Right cardiac atrium (tissue), 5 donors: ENCODE measurements at places on chromosomes 5 and 9. TPM values are rescaled to one million over a fixed set of nuclear protein-coding genes. Genes with fewer than 3 reads are reported as not detected.

The PLAC8L1 gene
- not detected for total RNA-seq

The TLX3 gene
- not detected for total RNA-seq

The HACD4 gene
- 1.2 TPM for total RNA-seq

The COL15A1 gene
- 65.9 TPM for total RNA-seq

The BOD1 gene
- 44.1 TPM for total RNA-seq

The ARID3C gene
- not detected for total RNA-seq

The PTTG1 gene
- total RNA-seq, result 2.6 TPM

The MELK gene
- not detected for total RNA-seq

The PTGER4 gene
- total RNA-seq, result 3.5 TPM

The CD274 gene
- 8.8 TPM for total RNA-seq

The NTRK2 gene
- 34.7 TPM for total RNA-seq

The RAD50 gene
- total RNA-seq, result 22.7 TPM

The CLTA gene
- 76.7 TPM for total RNA-seq

The CCIN gene
- 0.17 TPM for total RNA-seq

The ZNF454 gene
- 3.4 TPM for total RNA-seq

The GAPT gene
- total RNA-seq, result 0.94 TPM

The MARCOL gene
- not detected for total RNA-seq

The SOWAHA gene
- not detected for total RNA-seq

The EEIG1 gene
- total RNA-seq, result 23.1 TPM

The TAF11L10 gene
- not detected for total RNA-seq

The CHSY3 gene
- total RNA-seq, result 2.3 TPM

The ACER2 gene
- total RNA-seq, result 3.5 TPM

The LRRTM2 gene
- 0.17 TPM for total RNA-seq

The C9orf50 gene
- total RNA-seq, result not detected

The GTF3C5 gene
- 28.9 TPM for total RNA-seq

The NEURL1B gene
- total RNA-seq, result 17.7 TPM

The KCTD16 gene
- 0.44 TPM for total RNA-seq

The LHX2 gene
- total RNA-seq, result not detected

The SLC6A19 gene
- total RNA-seq, result not detected

The ASPN gene
- total RNA-seq, result 13.0 TPM

The STOML2 gene
- 104 TPM for total RNA-seq

The NDFIP1 gene
- 67.9 TPM for total RNA-seq

The CDC20B gene
- not detected for total RNA-seq

The SEMA6A gene
- 9.4 TPM for total RNA-seq

The SPACA9 gene
- total RNA-seq, result 10.4 TPM

The KIAA1958 gene
- 3.1 TPM for total RNA-seq

The MEIKIN gene
- not detected for total RNA-seq

The SPATA31C1 gene
- total RNA-seq, result not detected

The PTCD2 gene
- 14.0 TPM for total RNA-seq

The ZCCHC10 gene
- 18.3 TPM for total RNA-seq

The PCDHB2 gene
- 1.9 TPM for total RNA-seq

The SPINK13 gene
- total RNA-seq, result not detected

The HEMGN gene
- not detected for total RNA-seq

The ECPAS gene
- total RNA-seq, result 85.4 TPM

The WDR38 gene
- total RNA-seq, result not detected

The TMEM232 gene
- 3.3 TPM for total RNA-seq

The TLE1 gene
- 16.2 TPM for total RNA-seq

The MYOZ3 gene
- total RNA-seq, result 5.6 TPM

The SHISAL2B gene
- not detected for total RNA-seq

The FOXD4L4 gene
- total RNA-seq, result 0.22 TPM

The SLC31A1 gene
- total RNA-seq, result 11.4 TPM

The TMEM252 gene
- total RNA-seq, result not detected

The GPX3 gene
- total RNA-seq, result 1,382 TPM

The IFNA21 gene
- not detected for total RNA-seq

The SLC6A3 gene
- total RNA-seq, result not detected

The TMEM161B gene
- 11.1 TPM for total RNA-seq

The SLC36A3 gene
- total RNA-seq, result not detected
